Activated CD8-positive, alpha-beta memory T cell treated with anti-CD3 and anti-CD28 coated beads for 48 hours (primary cell): ENCODE measurements at places on chromosomes 13 and 19.
A peak's percentile ranks its signal among the peaks of the same experiment; 100 is the strongest.

DNA sequence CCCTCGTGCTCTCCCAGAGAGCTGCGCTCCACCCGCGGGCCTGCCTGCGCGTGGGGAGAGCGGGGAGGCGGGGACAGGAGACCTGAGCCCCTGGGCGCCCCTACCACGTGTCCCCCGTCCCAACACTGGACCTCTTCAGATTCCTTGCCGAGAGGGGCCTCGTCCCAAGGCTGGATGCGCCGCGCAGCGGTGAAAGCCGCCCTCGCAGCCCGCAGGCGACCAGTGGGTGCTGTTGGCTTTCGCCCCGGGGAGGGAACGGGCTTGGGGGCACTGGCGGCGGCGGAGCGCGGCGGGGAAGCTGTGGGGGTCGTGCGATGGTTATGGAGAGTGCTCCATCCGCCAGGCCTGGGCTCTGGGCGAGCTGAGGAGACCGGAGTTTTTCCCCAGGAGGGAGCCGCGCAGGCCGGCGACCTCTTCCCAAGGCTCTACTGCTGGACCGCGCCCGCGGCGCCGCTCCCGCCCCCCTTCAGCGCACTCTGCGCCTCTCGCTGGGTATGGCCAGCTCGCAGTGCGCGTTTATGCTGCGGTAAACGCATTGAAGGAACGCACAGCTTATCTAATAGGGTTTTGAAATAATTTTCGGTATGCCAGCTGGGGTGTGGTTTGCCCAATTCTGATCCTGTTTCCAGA lies 17.2 kb upstream of the RNF17 start:
- DNase-seq: no peak

- DNase-seq: peak; percentile 57
Observed at GRCh38 chr19:16584248-16585093, 12.3 kb upstream of the SLC35E1 start.

GRCh38 chr13:69904784-69905183 lies 202.8 kb upstream of the ATXN8OS start:
- no peak for DNase-seq

- no peak for DNase-seq
Observed at GRCh38 chr19:28605501-28606268, 607.3 kb downstream of the UQCRFS1 start.

DNA sequence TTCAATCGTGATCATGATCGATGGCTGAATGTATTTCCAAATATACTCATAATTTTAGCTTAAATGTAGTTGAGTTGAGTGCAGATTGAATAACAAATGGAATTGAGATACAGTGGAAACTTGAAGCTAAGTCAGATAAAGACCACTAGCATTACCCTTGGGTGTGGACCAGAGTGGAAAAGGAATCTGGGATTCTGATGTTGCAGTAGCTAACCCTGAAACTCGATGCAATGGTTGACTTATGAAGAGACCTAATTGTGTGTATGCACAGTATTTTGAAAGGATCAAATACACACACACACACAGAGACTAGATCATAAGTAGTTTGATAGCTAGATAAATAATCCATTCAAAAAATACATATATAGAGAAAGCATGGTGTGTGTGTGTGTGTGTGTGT lies 135.8 kb downstream of the RXFP2 start:
- no peak for DNase-seq

DNA sequence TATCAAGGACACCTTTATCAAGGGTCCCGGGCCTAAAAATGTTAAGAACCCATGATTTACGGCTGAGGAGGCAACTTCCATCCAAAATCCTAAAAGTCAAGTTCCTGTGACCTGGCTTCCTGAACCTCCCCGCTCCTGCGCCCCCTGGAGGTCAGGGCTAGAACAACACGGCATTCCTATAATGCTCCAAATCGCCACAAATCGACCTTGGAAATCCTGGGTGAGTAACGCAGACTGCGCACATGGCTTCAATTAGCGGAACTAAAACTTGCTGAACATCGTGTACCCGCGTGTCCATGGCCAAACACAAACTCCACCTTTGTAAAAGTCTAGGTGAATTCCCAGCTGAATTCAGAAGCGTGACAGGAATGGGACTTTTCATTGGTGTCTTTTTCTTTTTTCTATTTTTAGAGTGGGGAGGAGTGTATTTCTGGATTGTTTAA lies 4.3 kb upstream of the C5AR1 start:
- DNase-seq: peak; percentile 43

DNA sequence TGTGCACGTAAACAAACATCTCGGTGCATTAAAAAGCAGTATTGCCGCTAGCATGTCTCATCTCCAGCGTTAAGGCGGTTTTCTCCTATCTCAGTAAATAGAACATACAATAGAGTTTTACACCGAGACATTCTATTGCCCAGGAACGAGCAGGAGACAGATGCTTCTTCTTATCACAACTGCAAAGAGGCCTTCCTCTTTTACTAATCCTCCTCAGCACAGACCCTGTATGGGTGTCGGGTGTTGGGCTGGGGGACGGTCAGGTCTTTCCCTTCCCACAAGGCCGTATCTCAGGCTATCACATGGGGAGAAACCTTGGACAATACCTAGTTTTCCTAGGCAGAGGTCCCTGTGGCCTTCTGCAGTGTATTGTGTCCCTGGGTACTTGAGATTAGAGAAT lies 21.2 kb downstream of the ZNF233 start:
- no peak for DNase-seq

- no peak for DNase-seq
Observed at GRCh38 chr19:38389101-38389925, 816 bp downstream of the SPRED3 start.

- no peak for DNase-seq
Observed at GRCh38 chr13:40488869-40489391, 177.5 kb downstream of the FOXO1 start.

- DNase-seq: no peak
Observed at GRCh38 chr19:46944918-46945628, 74.6 kb upstream of the NPAS1 start.

GRCh38 chr19:30122431-30122830 lies 180.4 kb downstream of the URI1 start:
- no peak for DNase-seq
